Retinal pigment epithelial cell (primary cell): ENCODE measurements at places on chromosomes 4 and X.

DNA sequence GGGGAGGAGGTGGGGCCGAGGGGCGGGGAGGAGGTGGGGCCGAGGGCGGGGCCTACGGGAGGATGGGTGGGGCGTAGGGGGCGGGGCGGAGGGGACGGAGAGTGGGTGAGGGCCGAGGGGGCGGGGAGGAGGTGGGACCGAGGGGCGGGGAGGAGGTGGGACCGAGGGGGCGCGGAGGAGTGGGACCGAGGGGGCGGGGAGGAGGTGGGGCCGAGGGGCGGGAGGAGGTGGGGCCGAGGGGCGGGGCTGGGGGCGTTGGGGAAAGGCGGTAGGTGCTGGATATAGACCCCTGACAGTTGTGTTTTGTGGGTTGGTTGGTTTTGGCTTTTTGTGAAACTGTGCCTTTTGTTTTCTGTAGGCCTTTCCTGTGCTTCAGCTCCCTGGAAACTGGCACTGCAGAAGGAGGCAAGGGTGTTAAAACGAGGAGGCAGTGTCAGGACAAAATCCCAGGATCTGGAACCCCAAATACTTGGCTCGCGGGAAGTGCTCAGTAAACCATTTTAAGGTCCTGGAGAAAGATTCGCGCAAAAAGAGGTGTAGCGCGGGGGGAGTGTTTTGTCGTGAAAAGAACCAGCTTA lies 580 bp upstream of the MMGT1 start:
- DNase-seq: no peak

DNA sequence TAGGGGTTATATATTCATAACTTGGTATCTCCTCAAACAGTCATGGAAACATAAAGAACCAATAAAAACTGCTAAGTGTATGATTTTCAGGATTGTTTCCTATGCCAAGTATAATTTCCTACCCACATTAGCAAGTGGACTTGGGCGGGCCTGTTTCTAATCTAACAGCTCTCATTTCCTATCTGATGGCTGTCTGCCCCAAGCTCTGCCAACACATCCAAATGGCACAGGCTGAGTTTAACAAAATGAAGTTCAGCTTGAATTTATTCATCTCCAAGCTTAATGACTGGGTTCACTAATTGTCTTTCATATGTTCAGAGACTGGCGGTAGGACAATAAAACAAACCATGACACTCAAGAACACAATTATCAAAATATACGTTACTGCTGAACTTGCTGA lies 55.5 kb upstream of the S100G start:
- no peak for DNase-seq

DNA sequence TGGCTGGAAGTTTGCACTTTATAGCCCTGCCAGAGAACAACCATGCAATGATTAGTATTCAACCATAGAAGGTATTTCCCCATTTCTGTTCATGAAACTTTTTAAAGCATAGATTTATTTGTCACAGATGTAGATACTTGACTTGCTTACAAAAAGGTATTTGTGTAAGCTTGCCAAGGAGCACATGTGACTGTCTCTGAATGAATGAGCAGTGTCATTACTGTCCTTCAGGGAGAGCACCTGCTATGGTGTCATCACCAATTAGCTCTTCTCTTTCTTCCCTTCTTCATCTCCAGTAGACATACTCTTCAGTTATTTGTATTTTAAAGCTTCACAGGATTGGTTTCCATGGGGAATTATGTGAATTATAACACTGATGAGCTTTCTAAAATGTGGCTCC lies 1064.7 kb upstream of the GRIA3 start:
- DNase-seq: no peak

DNA sequence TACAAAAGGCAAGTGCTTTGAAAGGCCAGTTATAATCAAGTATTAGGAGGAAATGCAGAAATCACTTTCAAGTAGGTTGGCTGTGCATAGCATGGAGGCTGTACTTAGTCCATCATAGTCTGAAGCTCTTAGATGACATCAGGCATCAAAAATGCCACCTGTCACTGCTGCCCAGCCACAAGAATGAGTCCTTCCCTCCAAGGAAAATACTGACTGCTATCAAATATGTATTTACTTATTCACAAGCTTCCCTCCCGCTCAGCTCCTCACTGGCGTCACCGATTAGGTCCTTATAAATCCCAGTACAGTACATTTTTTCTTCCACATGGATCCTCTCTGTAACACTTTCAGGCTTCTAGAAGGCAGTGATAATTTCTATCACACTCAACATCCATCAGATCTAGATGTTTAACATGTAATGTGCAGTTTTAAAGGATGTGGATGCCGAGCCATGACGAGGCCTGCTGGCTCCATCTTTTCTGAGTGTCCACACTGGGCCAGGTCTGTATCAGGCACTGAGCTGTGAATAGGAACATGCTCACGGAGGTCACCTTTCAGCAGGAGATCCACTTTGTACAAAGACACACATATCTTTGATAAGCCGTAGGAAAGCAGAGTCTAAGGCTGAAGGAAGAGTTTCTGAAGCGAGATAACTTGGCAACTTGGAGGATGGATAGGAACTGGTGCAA lies 121.9 kb downstream of the PALLD start:
- no peak for DNase-seq

- DNase-seq: no peak
Measured at GRCh38 chr4:92303621-92304027, at the start of gene GRID2. GRID2 (plus strand) TSS chr4:92303966.

DNA sequence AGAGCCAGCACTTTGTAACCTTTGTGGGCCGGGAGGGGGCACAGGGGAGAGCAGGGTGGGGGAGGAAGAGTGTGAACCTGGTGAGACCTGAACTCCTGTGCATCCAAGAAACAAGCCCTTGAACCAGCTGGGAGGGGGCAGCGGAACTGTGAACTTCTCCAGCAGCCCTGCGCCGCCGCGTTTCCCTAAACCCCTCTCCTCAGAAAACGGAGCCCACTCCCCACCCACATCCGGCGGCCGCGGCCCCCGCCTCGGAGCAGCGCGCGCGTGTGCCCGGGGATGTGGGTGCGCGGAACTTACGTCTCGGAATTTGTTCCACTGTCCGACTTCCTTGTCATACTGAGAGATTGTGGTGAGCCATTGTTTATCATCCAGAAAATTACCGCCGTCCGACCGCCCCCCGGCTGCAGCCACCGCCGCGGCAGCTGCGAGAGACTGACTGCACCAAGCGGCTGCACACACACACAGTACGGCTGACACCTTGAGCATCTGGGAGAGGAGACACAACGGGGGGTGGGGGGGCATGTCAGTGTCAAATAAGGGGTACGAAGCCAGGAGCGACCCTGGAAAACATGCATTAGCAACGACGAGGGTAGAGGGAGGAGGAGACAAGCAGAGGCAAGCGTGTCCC lies 494 bp downstream of the SPOCK3 start:
- no peak for DNase-seq
